ENCODE measurements at places on chromosomes 13 and 19. TPM values are rescaled to one million over a fixed set of nuclear protein-coding genes. Genes with fewer than 3 reads are reported as not detected.

The MBD3L3 gene
- not detected for total RNA-seq

The ONECUT3 gene
- not detected for total RNA-seq

The ZNF584 gene
- 12.4 TPM for total RNA-seq

The FXYD1 gene
- not detected for total RNA-seq

The C1QTNF9B gene
- total RNA-seq: not detected

The GFY gene
- not detected for total RNA-seq

DNA sequence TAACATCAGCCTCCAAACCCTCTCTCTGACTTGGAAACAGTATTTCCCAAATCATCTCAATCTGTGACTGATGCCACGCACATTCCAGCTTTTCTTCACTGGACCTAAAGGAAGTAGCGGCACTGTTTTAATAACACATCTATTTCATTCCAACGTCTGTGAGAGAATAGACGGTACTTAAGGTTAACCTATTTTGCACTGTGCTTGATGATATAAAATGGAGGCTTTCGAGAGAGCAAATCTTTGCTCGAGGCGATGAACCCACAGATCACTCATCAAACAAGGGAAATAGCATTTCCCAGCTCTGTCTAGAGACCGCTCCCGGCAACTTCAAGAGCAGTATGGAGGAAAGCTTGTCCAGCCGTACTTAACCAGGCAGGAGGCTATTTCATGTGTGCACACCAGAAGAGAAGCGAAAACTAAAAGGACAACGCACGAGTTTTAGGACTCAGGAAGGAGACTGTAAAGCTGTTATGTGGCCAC lies 2.9 kb downstream of the UBL3 start:
- H3K36me3 ChIP-seq: no peaks in the 10 kb centered on the region
- H3K27me3 ChIP-seq: no peaks in the 10 kb centered on the region
- peak overlapping the region; percentile 65 for H3K27ac ChIP-seq
- H3K4me3 ChIP-seq: peak overlapping the region; percentile 67
- peaks cover 24% of the 10 kb centered on the region for H3K4me1 ChIP-seq

DNA sequence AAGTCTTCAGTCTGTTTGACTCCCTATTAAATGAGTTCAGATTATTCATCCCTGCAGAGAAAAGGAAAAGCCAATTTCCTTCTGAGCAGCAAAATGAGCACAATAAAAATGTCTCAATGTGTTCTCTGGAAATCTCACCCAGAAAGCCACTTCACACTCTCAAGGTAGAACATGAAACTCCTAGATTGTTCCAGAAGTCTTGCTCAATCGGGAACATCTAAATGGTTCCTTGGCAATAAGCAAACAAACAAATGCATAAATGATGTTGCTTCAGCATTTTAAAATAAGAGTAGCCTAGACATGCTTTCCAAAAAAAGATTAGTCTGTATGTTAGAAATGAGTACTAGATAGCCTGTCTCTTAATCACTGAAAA lies 59.7 kb upstream of the TNFRSF19 start:
- H3K36me3 ChIP-seq: no peaks in the 10 kb centered on the region
- no peak for DNase-seq
- no peak overlapping the region for H3K4me3 ChIP-seq
- H3K27ac ChIP-seq: no peak overlapping the region

DNA sequence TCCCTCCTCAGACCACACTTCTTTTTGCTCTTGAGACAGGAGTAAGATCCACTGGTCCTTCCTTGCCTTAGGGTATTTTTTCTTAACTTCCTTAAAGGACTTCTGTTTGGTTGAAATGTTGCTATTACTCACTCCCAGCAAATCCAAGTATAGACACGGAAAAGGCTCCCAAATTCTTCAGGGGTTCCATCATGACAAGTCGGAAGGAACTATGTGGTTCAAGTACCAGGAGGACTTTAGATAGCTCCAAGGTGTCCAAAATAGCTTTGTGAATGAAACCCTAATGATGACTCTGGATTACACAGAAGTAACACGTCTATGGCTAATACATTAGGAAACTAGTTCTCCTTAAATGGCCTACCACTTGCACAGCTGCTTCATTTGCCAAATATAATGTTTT lies 238.7 kb downstream of the KCTD12 start:
- H3K27ac ChIP-seq: no peak overlapping the region
- no peak for DNase-seq
- no peaks in the 10 kb centered on the region for H3K36me3 ChIP-seq
- no peaks in the 10 kb centered on the region for H3K4me1 ChIP-seq

DNA sequence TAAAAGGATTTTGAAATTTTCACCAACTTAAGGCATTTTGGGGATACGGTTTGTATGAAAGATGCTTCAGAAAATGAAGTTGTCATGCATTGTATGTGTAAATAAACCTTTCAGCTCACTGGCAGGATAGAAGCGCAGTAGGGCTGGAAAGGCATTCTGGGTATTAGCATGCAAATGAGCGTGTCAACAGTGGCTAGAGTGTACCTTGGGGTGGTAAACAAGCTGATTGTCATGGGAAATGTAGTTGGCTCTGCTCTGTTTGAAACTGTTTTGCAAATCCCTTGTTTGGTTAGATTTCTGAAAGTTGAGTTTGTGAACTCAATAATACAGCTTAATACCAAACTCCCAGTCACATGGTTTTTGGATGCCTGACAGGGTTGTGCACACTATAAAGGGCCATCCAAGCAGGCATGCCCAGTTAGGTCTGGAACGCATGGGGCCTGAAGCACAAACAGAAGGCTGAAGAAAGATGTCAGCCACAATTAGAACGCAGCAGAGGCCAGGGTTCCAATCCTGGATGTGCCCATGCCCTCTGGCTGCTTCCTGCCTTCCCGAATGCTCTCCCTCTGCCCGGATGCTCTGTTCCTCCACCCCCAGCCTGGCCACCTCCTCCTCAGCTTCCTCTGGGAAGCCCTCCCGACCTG lies 14.6 kb downstream of the GSX1 start:
- no peak overlapping the region for H3K4me3 ChIP-seq
- no peak for DNase-seq
- peaks cover 14% of the 10 kb centered on the region for H3K27me3 ChIP-seq
- H3K4me1 ChIP-seq: no peaks in the 10 kb centered on the region

- H3K27me3 ChIP-seq: no peaks in the 10 kb centered on the region
- H3K27ac ChIP-seq: peak overlapping the region; percentile 10
- peak; percentile 41 for DNase-seq
- H3K4me3 ChIP-seq: no peak overlapping the region
Measured at GRCh38 chr13:23323946-23324709, 109.4 kb downstream of the SACS start.

DNA sequence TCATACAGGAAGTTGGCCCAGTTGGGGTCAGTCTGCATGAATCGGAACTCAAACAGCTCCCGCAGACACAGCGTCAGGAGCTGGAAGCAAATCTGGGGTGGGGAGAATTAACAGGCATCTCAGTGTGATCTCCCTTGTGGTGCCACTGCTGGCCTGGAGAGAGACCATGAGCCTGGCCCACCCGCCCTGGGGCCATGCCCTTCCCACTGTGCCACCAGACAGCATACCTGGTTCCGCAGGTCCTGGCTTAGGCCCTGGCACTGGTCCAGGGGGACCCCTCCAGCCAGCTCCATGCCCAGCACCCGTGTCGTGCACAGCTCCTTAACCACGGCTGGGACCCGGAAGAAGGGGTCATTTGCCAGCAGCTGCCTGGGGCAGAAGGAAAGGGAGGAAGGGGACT lies 9.6 kb upstream of the NUMBL start:
- no peak overlapping the region for H3K27ac ChIP-seq
- no peak for DNase-seq
- H3K4me3 ChIP-seq: no peak overlapping the region
- peaks cover 9% of the 10 kb centered on the region for H3K36me3 ChIP-seq
- no peaks in the 10 kb centered on the region for H3K4me1 ChIP-seq

DNA sequence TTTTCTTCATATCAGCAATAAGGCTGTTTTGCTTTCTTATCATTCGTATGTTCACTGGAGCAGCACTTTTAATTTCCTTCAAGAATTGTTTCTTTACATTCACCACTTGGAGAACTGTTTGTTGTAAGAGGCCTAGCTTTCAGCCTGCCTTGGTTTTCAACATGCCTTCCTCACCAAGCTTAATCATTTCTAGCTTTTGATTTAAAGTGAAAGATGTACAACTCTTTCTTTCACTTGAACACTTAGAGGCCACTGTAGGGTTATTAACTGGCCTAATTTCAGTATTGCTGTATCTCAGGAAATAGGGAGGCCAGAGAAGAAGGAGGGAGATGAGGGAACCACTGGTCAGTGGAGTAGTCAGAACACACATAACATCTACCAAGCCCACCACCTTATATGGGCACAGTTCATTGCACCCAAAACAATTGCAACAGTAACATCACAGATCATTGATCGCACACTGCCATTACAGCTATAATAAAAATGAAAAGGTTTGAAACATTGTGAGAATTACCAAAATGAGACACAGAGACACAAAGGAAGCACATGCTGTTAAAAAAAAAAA lies 181.4 kb upstream of the TUBA3C start:
- no peak overlapping the region for H3K4me3 ChIP-seq
- no peaks in the 10 kb centered on the region for H3K27me3 ChIP-seq
- no peaks in the 10 kb centered on the region for H3K36me3 ChIP-seq
- H3K4me1 ChIP-seq: no peaks in the 10 kb centered on the region

- H3K4me1 ChIP-seq: no peaks in the 10 kb centered on the region
- no peaks in the 10 kb centered on the region for H3K27me3 ChIP-seq
- no peak overlapping the region for H3K27ac ChIP-seq
- H3K4me3 ChIP-seq: no peak overlapping the region
Measured at GRCh38 chr19:29448046-29448445, 77.7 kb upstream of the VSTM2B start.

GRCh38 chr19:41159881-41160280 lies 33.1 kb upstream of the CYP2S1 start:
- no peaks in the 10 kb centered on the region for H3K27me3 ChIP-seq
- no peak for DNase-seq
- H3K4me1 ChIP-seq: no peaks in the 10 kb centered on the region
- no peaks in the 10 kb centered on the region for H3K36me3 ChIP-seq
- no peak overlapping the region for H3K27ac ChIP-seq

DNA sequence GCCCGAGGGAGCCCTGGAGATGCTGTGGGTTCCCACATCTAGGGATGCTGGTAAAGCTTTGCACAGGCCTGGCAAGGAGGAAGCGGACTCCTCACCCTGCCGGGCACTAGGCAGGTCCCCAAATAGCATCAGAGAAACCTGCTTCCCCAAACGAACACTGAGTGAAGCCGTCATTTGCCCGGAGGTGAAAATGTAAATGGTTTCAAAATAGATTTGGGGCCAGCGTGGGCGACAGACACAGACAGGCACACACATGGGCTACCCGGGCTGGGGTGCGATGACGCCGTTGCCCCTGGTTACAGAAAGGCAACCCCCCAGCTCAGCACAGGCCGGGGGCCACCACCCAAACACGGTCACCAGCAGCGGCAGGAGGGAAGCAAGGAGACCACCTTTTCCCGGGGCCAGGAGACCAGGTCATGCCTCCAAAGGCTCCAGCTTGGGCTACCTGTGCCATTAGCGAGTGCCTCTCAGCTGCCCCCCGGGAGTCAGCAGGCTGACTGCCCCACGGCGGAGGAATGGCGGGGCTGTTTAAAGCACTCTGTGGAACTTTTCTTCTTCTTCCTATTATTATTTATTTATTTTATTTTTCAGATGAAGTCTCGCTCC lies 47.5 kb upstream of the NDUFS7 start:
- no peak for DNase-seq
- H3K36me3 ChIP-seq: no peaks in the 10 kb centered on the region
- H3K4me1 ChIP-seq: no peaks in the 10 kb centered on the region
- H3K27ac ChIP-seq: no peak overlapping the region

GRCh38 chr19:5282901-5283300 lies 57.7 kb downstream of the PTPRS start:
- H3K4me3 ChIP-seq: no peak overlapping the region
- H3K4me1 ChIP-seq: peaks cover 3% of the 10 kb centered on the region
- no peak for DNase-seq
- no peaks in the 10 kb centered on the region for H3K36me3 ChIP-seq

DNA sequence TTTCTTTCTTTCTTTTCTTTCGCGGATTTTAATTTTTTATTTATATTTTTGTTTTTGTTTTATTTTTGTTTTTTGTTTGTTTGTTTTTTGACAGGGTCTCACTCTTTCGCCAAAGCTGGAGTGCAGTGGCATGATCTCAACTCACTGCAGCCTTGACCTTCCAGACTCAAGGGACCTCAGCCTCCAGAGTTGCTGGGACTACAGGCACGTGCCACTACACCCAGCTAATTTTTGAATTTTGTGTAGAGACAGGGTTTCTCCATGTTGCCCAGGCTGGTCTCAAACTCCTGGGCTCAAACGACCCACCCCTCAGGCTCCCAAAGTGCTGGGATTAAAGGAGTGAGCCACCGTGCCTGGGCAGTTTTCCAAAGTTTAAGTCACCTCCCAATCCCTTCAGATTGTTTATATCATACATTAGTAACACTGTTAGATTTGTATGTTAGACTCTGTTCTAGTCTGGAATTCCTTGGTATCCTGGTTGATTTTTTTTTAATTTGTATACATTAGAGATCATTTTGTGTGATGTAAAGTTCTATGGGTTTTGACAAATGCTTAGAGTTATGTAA lies 597.3 kb downstream of the DCT start:
- H3K27ac ChIP-seq: no peak overlapping the region
- DNase-seq: no peak
- H3K4me1 ChIP-seq: no peaks in the 10 kb centered on the region
- no peaks in the 10 kb centered on the region for H3K27me3 ChIP-seq
- H3K4me3 ChIP-seq: no peak overlapping the region
- H3K36me3 ChIP-seq: no peaks in the 10 kb centered on the region

All from endothelial cell of umbilical vein (primary cell).